CD4-positive, alpha-beta T cell (primary cell): ENCODE measurements at places on chromosomes 1 and 21. TPM values are rescaled to one million over a fixed set of nuclear protein-coding genes. Genes with fewer than 3 reads are reported as not detected.

- no peak overlapping the region for H3K27ac ChIP-seq
- DNase-seq, result no peak
- peaks cover 10% of the 10 kb centered on the region for H3K36me3 ChIP-seq
- H3K27me3 ChIP-seq, result no peaks in the 10 kb centered on the region
- H3K4me3 ChIP-seq, result no peak overlapping the region
Measured at GRCh38 chr1:21341517-21342078, 51.3 kb upstream of the ECE1 start.

DNA sequence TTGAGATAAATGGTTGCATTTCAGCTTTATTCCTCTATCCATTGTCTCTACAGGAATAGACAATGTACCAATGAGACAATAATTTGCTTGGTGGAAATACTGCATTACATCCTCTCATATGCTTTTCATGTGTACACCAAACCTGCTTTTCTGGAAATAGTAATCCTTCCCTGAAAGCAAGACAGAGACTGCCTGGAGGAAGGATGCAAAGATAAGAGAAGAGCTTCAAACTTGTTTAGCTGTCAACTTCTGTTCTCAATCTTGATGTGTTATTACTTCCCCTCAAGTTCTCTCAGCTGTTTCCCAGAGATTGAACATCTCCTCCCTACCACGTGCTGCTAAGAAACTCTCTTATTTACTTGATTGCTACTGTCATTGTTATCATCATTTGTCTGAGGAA, 1125.4 kb upstream of the TMPRSS15 start:
- H3K4me1 ChIP-seq, result no peaks in the 10 kb centered on the region
- no peaks in the 10 kb centered on the region for H3K36me3 ChIP-seq
- no peak overlapping the region for H3K4me3 ChIP-seq
- H3K27ac ChIP-seq, result no peak overlapping the region
- no peaks in the 10 kb centered on the region for H3K27me3 ChIP-seq

- H3K4me3 ChIP-seq, result peak overlapping the region; percentile 82
- peaks cover 40% of the 10 kb centered on the region for H3K4me1 ChIP-seq
- H3K36me3 ChIP-seq, result no peaks in the 10 kb centered on the region
- H3K27me3 ChIP-seq, result no peaks in the 10 kb centered on the region
- H3K27ac ChIP-seq, result no peak overlapping the region
- no peak for DNase-seq
Measured at GRCh38 chr1:201506092-201506491, 831 bp downstream of the CSRP1 start.

DNA sequence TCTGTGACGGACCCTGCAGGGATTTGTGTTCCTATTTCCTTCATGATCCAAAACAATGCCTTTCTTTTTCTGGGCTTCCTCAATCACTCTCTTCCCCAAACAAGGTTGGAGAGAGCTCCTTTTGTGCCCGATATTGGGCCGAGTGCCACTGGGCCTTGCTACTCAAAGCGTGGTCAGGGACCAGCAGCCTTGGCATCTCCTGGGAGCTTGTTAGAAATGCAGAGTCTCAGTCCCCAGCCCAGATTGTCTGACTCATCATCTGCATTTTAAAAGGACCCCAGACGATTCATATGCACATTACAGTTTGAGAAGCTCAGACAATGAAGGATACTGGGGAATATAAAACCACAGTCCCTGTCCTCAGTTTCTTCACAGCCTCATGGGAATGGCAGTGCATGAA, 19.9 kb downstream of the ADORA1 start:
- no peaks in the 10 kb centered on the region for H3K36me3 ChIP-seq
- no peak overlapping the region for H3K4me3 ChIP-seq
- peaks cover 2% of the 10 kb centered on the region for H3K27me3 ChIP-seq
- H3K4me1 ChIP-seq, result no peaks in the 10 kb centered on the region
- no peak overlapping the region for H3K27ac ChIP-seq
- no peak for DNase-seq

Gene NHLH1
- 0.08 TPM for total RNA-seq
